NCI-H2029 treated with DMSO at 0.1 percent for 48 hours (cell line): ENCODE measurements at places on chromosomes 7 and 10.
A peak's percentile ranks its signal among the peaks of the same experiment; 100 is the strongest.

GRCh38 chr10:6014241-6014761 is 37.0 kb upstream of the IL15RA start:
- peak; percentile 3 for DNase-seq

- DNase-seq: no peak
Observed at GRCh38 chr7:2880051-2880450, 35.9 kb upstream of the GNA12 start.

GRCh38 chr10:80090121-80090520 is 11.7 kb downstream of the TMEM254 start:
- peak; percentile 16 for DNase-seq

GRCh38 chr7:123823898-123824753 is 20.8 kb upstream of the HYAL4 start:
- no peak for DNase-seq

- no peak for DNase-seq
Observed at GRCh38 chr10:21022821-21023220, 125.7 kb upstream of the NEBL start.

GRCh38 chr10:80137031-80137862 is 4.7 kb downstream of the PLAC9 start:
- DNase-seq: no peak
